Right atrium auricular region (tissue), 2 donors: ENCODE measurements at places on chromosomes 7 and 10. TPM values are rescaled to one million over a fixed set of nuclear protein-coding genes. Genes with fewer than 3 reads are reported as not detected.

CYP17A1 gene
- total RNA-seq = 0.47 TPM

PNLIPRP3 gene
- total RNA-seq = not detected

FAM131B gene
- 0.48 TPM for total RNA-seq

DNA sequence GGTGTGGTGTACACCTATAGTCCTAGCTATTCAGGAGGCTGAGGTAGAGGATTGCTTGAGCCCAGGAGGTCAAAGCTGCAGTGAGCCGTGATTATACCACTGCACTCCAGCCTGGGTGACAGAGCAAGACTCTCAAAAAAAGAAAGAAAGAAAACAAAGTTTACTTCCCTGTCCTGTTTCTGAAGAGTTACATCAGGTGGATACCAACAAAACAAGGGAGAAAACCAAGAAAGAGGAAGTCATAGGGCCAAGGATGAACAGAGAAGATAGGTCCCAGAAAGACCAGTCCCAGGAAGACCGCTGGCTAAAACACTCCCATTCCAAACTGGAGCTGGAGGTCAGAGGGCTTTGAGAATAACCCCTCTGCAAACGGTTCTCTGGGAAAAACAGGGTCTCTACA is 13.5 kb downstream of the MACROH2A2 start:
- DNase-seq = no peak
- no peaks in the 10 kb centered on the region for H3K4me1 ChIP-seq
- H3K4me3 ChIP-seq = no peak overlapping the region

- no peaks in the 10 kb centered on the region for H3K36me3 ChIP-seq
- no peak overlapping the region for H3K4me3 ChIP-seq
- H3K27me3 ChIP-seq = no peaks in the 10 kb centered on the region
- no peak overlapping the region for H3K27ac ChIP-seq
These were observed 62.6 kb downstream of the DOCK4 start for GRCh38 chr7:112143582-112143981.

DNA sequence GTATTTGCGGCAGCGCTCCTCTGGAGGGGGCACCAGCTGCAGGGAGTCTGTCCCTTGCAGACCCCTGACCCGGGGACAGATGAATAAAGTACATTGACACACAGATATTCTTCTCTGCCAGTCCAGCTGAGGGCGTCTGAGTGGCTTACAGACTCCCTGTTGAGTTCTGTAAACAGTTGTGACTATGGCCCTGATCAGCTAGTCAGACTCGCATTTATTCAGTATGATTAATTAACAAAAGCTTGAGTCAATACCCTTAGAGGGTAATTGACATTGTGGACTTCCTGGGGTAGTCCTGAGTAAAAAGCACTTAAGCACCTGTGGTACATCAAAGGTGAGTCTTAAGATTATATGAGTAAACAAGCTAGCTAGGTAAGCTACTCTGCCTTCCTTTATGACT is 21.0 kb downstream of the ANKRD30A start:
- H3K36me3 ChIP-seq = no peaks in the 10 kb centered on the region
- DNase-seq = no peak
- no peaks in the 10 kb centered on the region for H3K4me1 ChIP-seq
- no peak overlapping the region for H3K27ac ChIP-seq
